Uterine smooth muscle cell (primary cell): ENCODE measurements at places on chromosomes 7 and 10. TPM values are rescaled to one million over a fixed set of nuclear protein-coding genes. Genes with fewer than 3 reads are reported as not detected.

DIP2C gene
- 18.8 and 23.1 TPM in 2 replicates for total RNA-seq

SPAM1 gene
- total RNA-seq = not detected in 2 replicates

MUC3A gene
- under 0.01 TPM in 1 of 2 replicates, not detected in the other for total RNA-seq

OR6V1 gene
- total RNA-seq = not detected in 2 replicates

LIPM gene
- total RNA-seq = not detected in 2 replicates

VSTM2A gene
- not detected in 2 replicates for total RNA-seq

SEPTIN14 gene
- not detected in 2 replicates for total RNA-seq

NUTM2E gene
- not detected in 2 replicates for total RNA-seq

CDHR3 gene
- 4.0 and 5.9 TPM in 2 replicates for total RNA-seq

EN2 gene
- total RNA-seq = not detected in 2 replicates

NUPR2 gene
- total RNA-seq = not detected in 2 replicates

TSPAN12 gene
- total RNA-seq = 1.2 and 1.7 TPM in 2 replicates

ADRA2A gene
- total RNA-seq = 0.22 and 2.0 TPM in 2 replicates

MINDY4 gene
- 6.7 and 8.9 TPM in 2 replicates for total RNA-seq

ADAM12 gene
- 40.8 and 119 TPM in 2 replicates for total RNA-seq

STEAP1 gene
- total RNA-seq = 32.6 and 65.6 TPM in 2 replicates

FAM53B gene
- 13.7 and 14.6 TPM in 2 replicates for total RNA-seq

ETV1 gene
- total RNA-seq = 17.2 and 25.7 TPM in 2 replicates

SEMA3A gene
- 19.1 and 113 TPM in 2 replicates for total RNA-seq

NUDT13 gene
- 1.6 and 1.8 TPM in 2 replicates for total RNA-seq

ITPRID1 gene
- total RNA-seq = not detected in 2 replicates

ZNF487 gene
- 5.2 and 5.5 TPM in 2 replicates for total RNA-seq

LRRC72 gene
- total RNA-seq = not detected in 2 replicates

SUGCT gene
- 3.9 and 7.2 TPM in 2 replicates for total RNA-seq

ZNF736 gene
- 14.7 and 18.6 TPM in 2 replicates for total RNA-seq

PCDH15 gene
- total RNA-seq = 0.11 and 0.12 TPM in 2 replicates

HABP2 gene
- not detected in 2 replicates for total RNA-seq

ZNF467 gene
- 0.22 and 0.62 TPM in 2 replicates for total RNA-seq

NDUFB2 gene
- total RNA-seq = 179 and 188 TPM in 2 replicates

TMEM236 gene
- total RNA-seq = 0.11 and 0.12 TPM in 2 replicates

THSD7A gene
- 0.44 and 0.50 TPM in 2 replicates for total RNA-seq

RBP3 gene
- total RNA-seq = not detected in 2 replicates

PRKG1 gene
- 26.3 and 38.7 TPM in 2 replicates for total RNA-seq

NAT16 gene
- total RNA-seq = under 0.01 and 0.33 TPM in 2 replicates

CARD11 gene
- total RNA-seq = 0.62 and 1.9 TPM in 2 replicates

SERPINE1 gene
- total RNA-seq = 410 and 462 TPM in 2 replicates

DENND2A gene
- total RNA-seq = 14.9 and 22.5 TPM in 2 replicates

ELMO1 gene
- 0.50 and 0.55 TPM in 2 replicates for total RNA-seq

INTS1 gene
- total RNA-seq = 48.7 and 50.8 TPM in 2 replicates

TNS3 gene
- total RNA-seq = 38.6 and 39.6 TPM in 2 replicates

RSU1 gene
- total RNA-seq = 54.9 and 57.7 TPM in 2 replicates

DPYSL4 gene
- total RNA-seq = 2.1 and 2.3 TPM in 2 replicates

PAX4 gene
- not detected in 2 replicates for total RNA-seq

CYP2C19 gene
- total RNA-seq = not detected in 2 replicates

SLC18A2 gene
- total RNA-seq = not detected in 2 replicates

FAM25C gene
- total RNA-seq = not detected in 2 replicates
